EH (cell line): ENCODE measurements at places on chromosomes 7 and 10.

GRCh38 chr7:106658316-106659165 lies 2.4 kb downstream of the CCDC71L start:
- DNase-seq: no peak

- DNase-seq: no peak
These were observed 234.7 kb downstream of the SKAP2 start for GRCh38 chr7:26629696-26630095.

DNA sequence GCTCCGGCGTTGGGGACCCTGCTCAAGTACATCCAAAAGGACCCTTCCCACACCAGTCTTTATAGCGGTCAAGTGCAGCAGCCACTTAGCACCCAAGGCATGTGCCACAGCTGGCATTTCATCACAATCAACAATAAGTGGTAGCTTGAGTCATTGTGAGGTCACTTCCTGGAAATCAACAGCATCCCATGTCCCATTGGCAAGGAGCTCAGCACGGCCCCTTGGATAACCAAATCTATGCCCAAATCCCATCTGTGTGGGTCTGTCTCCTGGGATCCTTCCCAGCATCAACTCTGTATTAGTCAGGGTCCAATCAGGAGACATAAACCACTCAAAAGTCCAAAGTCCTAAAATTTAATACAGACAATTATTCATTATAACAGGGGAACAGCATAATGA lies 27.1 kb downstream of the MDH2 start:
- peak; percentile 8 for DNase-seq

GRCh38 chr10:24951201-24952142 lies 934 bp downstream of the PRTFDC1 start:
- DNase-seq: peak; percentile 32

GRCh38 chr7:121019018-121019417 lies 30.5 kb downstream of the CPED1 start:
- DNase-seq: peak; percentile 74

DNA sequence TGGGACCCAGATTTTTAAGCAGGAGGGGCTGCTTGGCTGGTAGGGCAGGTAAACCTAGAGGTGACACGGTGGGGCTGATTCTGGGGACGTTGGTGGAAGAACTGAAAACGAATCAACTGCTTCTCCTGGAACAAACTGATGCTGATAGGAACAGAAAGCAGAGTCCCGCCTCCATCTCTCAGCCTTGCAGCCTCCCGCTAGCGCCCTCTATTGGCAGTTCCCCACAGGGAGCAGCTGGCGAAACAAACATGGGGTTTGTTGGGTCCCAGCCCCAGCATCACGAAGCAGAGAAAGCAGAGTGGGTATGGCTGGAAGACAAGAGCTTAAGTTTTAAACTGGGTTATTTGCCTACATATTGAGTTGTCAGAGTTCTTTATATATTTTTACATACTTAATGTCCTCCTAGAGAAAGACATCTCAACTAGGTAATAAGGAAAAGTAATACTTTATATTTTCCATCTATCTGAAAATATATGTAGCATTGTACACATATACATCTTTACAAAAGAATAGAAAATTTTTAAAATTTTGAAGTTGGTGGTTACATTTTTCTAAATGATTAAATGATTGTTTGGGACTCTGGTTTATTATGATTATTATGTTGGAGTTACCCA lies 42.3 kb upstream of the FOXI2 start:
- DNase-seq: no peak

DNA sequence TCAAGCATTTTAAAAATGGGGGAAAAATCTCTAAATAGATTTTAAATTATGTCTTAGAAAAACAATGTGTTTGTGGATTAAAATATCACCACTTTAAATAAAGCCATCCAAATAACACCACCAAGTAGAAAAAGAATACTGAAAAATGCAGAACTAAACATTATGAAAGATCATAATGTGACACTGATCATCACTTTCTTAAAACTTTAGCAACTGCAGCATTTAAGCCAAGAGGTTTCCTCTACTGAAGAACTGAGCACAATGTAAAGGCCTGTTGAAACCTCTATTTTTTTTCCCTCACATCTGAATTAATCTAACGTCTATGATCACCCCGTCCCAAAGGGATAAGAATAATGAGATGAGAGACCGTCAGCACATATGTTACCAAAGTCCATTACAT lies 18.6 kb downstream of the MINDY3 start:
- DNase-seq: no peak

GRCh38 chr7:128406314-128407232 lies 3.2 kb downstream of the IMPDH1 start:
- DNase-seq: no peak

GRCh38 chr7:155947051-155947450 lies 134.8 kb upstream of the SHH start:
- no peak for DNase-seq

- no peak for DNase-seq
These were observed 10.7 kb downstream of the INPP5A start for GRCh38 chr10:132548106-132548823.

DNA sequence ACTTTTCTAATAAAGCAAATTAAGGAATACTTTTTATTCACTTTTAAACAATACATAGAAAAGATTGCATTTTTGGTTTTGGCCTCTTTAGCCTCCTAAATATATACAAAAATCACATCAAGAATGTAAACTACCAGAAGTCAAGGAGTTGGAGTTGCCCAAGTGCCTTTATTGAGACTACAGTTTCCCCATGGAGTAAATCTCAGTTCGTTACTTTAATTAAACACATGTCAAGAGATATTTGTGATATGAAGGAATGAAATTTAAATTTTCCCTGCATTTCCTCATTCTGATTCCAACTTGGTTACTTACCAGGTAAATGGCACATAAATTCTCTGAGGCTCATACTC lies 492.9 kb downstream of the TNS3 start:
- DNase-seq: no peak

- no peak for DNase-seq
These were observed 746 bp downstream of the NPFFR1 start for GRCh38 chr10:70283071-70283444.

- peak; percentile 30 for DNase-seq
These were observed 79.8 kb upstream of the PTN start for GRCh38 chr7:137423321-137423720.

GRCh38 chr7:42014625-42015618 lies 222.1 kb downstream of the GLI3 start:
- peak; percentile 36 for DNase-seq

GRCh38 chr7:157265051-157265450 lies 71.8 kb upstream of the DNAJB6 start:
- DNase-seq: no peak

DNA sequence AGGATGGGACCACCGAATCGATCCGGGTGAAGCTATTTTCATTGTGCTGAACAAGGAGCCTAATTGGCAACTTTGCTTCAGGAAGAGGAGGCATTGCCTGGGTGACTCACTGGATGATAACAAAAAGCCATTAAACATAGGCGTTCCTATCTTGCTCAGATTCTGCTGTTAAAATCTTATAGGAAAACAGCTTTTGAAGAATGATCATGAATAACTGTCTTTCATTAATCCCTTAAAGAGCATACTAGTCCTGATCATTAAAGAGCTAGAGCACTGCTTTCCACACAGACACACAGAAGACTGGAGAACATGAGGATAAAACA lies 174.2 kb upstream of the IMMP2L start:
- DNase-seq: no peak

GRCh38 chr7:148306759-148307158 lies 283.8 kb upstream of the C7orf33 start:
- no peak for DNase-seq

GRCh38 chr10:58201704-58202103 lies 66.0 kb downstream of the IPMK start:
- DNase-seq: no peak

- DNase-seq: no peak
These were observed 103.0 kb downstream of the RNF216 start for GRCh38 chr7:5678295-5679047.
